ENCODE measurements at places on chromosomes 7 and 10.
A peak's percentile ranks its signal among the peaks of the same experiment; 100 is the strongest.

DNA sequence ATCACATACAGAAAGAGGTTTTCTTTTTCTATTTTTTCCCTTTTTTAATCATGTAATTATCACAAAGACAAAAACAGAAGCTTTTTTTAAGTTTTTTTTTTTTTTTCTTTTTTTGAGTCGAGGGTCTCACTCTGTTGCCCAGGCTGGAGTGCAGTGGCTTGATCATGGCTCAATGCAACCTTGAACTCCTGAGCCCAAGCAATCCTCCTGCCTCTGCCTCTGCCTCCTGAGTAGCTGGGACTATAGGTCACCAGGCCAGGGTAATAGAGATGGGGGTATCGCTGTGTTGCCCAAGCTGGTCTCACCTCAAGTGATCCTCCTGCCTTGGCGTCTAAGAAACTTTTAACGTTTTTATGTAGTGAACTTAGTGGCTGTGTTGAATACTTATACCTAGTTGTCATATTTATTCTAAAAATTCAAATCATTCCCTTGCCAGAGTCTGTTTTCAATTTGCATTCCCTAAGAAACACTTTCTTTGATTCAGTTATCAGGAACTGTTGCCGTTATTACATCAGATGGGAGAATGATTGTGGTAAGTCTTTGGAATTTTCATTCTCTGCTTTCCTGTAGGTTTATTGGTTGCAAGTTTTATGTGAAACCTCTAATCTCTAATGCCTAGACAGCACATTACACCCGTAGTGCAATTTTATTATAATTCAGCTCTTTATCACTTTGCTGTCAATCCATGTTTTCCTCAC lies 1.3 kb downstream of the LSM8 start:
- no peak for DNase-seq

- no peak for DNase-seq
Measured at GRCh38 chr10:60352105-60352504, 37.6 kb downstream of the ANK3 start.

GRCh38 chr7:51142741-51143385 lies 173.7 kb downstream of the COBL start:
- DNase-seq: no peak

GRCh38 chr7:103119791-103120291 lies 29.1 kb downstream of the NAPEPLD start:
- no peak for DNase-seq

GRCh38 chr10:69732147-69732825 lies 69.4 kb upstream of the COL13A1 start:
- no peak for DNase-seq

DNA sequence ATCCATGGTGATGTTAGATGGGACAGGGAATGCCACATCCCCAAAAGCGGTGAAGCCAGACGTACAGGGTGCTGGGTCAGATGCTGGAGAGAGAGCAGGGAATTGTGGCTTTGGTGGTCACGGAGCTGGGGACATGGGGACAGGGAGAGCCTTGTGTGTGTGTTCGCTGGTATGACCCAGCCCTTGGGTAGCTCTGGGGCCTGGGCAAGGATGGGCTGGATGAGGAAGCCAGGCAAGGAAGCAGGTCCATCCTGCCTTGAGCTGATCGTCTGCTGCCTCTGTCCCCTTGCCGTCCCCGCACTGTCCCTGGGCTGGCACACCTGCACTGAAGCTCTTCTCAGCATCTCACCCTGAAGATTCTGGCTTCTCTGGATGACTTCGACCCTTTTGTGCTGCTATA lies 15.4 kb upstream of the CLDN4 start:
- no peak for DNase-seq

DNA sequence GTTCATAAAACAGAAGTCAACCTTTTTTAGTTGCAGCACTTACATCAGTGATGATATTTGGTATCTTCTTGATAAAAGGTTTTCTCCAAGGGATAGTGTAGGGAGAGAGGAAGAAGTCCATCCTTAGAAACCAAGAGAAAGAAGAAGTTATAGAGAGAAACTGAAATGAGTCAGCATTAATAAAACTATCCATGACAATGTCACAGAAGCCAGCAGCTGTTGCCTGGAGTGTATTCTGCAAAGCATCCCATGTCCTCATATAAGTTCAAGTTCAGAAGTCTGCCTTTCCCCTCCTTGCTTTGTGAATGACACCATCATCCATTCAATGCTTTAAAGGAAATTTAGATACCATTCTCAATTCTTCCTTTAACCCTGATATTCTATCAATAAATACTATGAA lies 14.4 kb upstream of the COL1A2 start:
- DNase-seq: no peak

GRCh38 chr10:124032971-124033886 lies 60.2 kb downstream of the CHST15 start:
- DNase-seq: peak; percentile 86

DNA sequence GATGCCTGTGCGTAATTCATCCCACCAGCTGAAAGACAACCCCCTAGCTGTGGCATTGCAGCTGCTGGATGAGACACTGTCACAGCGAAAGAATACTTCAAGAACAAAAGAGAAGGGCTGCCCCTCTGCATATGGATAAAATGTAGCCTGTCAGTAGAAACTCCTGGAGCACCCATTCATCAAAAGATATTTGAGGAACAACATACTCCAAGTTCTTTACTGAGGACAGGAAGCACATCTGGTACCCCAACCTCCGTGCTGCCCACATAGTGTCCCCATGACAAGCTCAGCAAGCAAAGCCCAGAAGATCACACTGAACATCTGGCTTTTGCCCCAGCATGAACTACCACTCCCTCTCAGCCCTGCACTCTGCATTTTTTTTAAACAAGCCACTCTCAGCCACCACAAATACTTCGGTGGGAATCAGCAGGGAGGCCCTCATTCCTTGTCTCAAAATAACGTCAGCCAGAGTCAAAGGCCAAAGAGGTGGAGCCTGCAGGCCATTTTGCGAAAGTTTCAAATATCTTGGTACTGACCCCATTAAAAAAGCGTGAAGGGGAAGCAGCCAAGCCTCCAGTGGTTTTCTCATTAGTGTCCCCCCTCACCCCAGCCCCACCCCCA lies 1.7 kb downstream of the CREB3L2 start:
- DNase-seq: peak; percentile 34

DNA sequence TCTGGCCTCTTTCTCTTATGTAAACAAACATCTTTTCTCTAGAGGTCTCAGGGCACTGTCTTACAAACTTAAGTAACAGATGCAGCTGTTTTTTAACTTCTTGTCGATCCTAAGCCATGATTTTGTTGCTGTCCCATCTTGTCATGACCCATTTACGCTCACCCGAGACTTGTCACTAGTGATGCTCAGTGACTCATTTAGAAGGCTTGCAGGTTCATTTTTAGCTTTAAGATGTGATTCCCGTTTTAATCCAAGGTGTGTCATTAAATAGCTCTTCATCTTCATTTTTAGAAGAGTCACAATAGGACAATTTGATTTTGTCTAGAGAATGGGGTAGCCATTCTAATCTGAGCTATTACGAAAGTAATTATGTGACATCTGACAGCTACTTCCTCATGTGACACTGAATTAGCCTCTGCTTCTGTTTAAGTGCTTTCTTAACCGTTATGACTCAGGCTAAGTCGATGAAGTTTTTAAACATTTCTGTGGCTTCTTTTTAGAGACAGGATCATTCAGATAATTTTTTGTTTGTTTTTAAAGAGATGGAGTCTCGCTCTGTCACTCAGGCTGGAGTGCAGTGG lies 42.7 kb downstream of the SPDYE5 start:
- peak; percentile 91 for DNase-seq

DNA sequence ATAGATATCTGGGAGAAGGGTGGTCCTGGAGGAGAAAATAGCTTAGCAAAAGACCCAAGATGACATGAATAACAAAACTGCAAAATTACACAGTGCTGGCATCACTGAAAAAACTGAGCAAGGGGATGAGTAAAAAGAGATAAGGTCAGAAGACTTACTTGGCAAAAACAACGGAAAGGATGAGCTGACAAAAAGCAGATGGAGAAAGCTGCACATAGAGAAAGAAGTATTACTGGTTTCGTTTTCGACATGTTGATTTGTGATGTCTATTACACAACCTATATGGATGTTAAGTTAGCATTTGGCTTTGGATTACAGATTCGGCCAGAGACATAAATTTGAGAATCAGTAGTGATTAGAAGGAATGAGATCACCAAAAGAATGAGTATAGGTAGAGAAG lies 132.1 kb downstream of the MACC1 start:
- DNase-seq: peak; percentile 65

- no peak for DNase-seq
Measured at GRCh38 chr7:86949052-86949778, 110.2 kb downstream of the ELAPOR2 start.

GRCh38 chr7:99666013-99666395 lies 13.8 kb downstream of the CYP3A5 start:
- DNase-seq: peak; percentile 85

GRCh38 chr7:41059796-41060195 lies 643.1 kb downstream of the INHBA start:
- no peak for DNase-seq

DNA sequence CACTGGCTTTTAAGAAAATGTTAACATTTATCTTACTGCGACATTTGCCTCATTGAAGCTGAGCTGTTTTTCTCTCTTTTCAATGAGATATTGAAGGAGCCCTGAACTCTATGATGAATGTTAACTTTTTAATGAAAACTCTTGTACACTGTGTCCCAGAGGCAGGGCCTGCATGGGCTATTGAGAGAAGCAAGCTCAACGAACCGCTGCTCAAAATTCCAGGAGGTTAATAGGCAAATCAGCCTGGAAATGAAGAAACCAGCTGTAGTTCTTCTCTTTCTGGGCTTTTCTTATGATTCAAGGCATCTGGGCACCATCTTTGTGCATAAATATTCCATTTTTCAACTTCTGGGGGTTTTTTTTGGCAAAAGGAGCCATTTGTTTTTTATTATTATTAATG lies 168.4 kb upstream of the NPVF start:
- DNase-seq: no peak

DNA sequence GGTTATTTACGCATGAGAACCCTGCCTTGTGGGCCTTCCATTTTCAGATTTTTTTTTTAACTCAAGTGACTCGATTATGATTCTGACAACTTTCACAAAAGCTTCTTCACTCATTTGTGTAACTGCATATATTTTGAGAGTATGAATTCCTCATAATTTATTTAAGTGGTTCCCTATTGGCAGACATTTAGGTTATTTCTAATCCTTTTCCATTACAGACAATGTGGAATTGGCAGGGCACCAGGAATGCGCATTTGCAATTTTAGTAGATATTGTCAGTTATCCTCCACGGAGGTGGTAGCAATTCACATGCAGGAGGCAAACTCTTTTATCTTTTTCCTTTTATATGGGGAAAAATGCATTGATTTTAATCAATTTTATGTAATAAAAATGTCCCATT lies 2.5 kb downstream of the TMEM176B start:
- no peak for DNase-seq

GRCh38 chr7:26850193-26850651 lies 14.2 kb downstream of the SKAP2 start:
- DNase-seq: no peak

- DNase-seq: no peak
Measured at GRCh38 chr10:100628061-100628460, 92.3 kb downstream of the HIF1AN start.

- no peak for DNase-seq
Measured at GRCh38 chr7:50056131-50056530, 36.9 kb downstream of the ZPBP start.

- no peak for DNase-seq
Measured at GRCh38 chr7:46137725-46138124, 216.7 kb upstream of the IGFBP3 start.

DNA sequence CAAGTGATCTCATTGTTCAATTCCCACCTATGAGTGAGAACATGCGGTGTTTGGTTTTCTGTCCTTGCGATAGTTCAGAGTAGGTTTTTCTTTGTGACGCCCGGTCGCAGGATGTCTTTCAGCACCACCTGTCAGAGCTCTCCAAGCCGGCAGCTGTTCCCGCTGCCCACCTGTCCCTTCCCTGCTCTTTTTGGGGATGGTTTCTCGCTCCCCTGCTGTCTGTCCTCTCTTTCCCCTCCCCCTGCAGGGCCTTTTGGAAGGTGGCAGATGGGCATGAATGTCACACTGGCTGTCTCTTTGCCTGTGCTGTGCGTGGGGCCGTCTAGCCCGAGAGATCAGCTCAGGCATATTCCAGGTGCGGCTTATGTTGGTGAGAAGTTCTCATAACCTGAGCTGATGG lies 137.0 kb downstream of the GRK5 start:
- DNase-seq: no peak

DNA sequence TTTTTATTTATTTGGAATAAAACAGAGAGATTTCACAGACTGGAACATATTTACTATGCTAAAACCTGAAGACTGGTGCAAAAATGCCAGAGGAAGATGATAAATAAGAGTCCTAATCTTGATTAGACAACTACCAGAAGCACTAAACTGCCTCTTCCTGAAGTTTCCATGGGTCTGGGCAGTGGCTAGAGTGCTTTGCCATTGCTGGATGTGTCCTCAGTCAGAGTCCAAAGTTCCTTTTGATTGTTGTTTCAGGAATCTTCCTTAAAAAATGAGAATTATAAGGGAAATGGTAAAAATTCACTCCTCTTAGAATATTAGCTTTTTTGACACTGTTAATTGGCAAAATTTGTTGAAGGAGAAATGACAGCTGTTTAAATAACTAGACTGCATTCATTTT lies 86.3 kb upstream of the AHR start:
- no peak for DNase-seq

DNA sequence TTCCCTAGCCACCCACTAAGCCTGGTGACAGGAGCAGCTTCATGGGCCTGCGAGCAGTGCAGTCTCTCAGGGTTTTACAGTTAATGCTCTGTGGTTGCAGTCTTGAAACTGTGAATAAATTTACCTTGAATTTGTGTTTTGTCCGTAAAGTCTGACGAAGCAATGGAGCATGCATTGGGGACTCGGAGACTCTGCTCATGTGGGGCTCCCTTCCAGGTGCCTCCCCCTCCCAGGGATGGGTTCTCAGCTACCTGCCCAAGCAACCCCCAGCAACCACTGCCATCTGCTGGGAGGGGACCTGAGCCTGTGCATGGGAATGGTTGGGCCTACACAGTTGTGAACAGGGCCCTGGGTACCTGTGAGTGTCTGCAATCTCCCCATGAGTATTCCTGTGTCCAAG lies 36.3 kb upstream of the IKZF1 start:
- DNase-seq: no peak

- DNase-seq: peak; percentile 11
Measured at GRCh38 chr10:61786728-61787127, 114.8 kb upstream of the ARID5B start.

DNA sequence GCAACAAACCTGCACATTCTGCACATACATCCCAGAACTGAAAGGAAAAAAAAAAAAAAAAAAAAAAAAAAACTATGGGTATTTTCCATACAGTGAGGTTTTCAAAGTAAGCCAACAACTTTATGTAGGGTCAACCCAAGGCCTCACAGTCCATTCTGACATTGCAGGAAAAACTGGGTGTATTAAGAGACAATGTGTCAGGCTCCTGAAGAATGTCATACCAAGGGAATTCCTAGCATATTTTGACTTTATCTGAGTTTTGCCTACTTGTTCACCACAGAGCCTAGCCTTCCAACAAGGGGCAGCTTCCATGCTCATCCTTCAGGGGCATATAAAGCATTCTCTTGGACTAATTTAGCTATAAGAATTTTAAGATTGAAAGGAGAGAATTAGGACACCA lies 368.9 kb downstream of the PLXDC2 start:
- DNase-seq: no peak
